ENCODE measurements at places on chromosomes 11 and 22.

DNA sequence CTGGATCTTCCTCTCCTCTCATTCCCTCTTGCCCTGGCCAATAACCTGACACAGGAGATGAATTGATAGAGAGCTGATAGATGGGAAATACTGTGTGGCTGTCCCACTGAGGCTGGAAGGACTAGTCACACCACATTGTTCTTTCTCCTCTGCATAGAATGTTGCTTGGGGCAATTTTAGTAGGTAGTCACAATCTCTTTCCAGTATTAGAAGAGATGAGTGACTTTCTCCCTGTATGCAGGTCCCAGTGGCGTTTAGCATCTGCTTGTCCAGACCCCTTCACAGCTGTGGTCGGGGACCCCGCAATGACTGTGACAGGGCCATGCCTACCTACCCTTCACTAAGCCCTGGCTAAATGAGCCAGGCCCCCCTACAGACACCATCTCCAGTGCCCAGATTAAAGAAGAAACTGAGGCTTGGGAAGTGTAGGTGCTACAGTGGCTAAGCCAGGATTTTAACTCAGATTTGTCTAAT, 24.0 kb upstream of the P2RY2 start:
- no peak for DNase-seq

DNA sequence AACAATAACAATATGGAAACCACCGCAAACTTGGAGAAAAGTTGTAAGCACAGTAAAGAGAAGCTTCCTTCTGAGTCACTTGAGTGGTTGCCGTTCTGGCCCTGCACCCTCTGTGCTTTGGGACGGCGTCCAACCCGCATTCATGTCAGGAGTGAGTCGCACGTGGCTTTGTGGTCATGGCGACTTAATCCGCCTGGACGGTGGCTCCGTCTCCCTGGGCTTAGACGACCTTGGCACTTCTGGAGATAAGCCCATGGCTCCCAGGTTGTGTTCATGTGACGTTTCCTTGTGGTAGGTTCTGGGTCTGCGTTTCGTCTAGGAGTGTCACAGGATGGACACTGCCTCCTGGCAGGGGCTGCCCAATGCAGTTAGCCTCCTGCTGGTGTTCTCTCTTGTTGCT, 40.5 kb downstream of the TPCN2 start:
- DNase-seq, result no peak

- DNase-seq, result no peak
These were observed 712.8 kb upstream of the CCDC90B start for GRCh38 chr11:83998921-83999320.

DNA sequence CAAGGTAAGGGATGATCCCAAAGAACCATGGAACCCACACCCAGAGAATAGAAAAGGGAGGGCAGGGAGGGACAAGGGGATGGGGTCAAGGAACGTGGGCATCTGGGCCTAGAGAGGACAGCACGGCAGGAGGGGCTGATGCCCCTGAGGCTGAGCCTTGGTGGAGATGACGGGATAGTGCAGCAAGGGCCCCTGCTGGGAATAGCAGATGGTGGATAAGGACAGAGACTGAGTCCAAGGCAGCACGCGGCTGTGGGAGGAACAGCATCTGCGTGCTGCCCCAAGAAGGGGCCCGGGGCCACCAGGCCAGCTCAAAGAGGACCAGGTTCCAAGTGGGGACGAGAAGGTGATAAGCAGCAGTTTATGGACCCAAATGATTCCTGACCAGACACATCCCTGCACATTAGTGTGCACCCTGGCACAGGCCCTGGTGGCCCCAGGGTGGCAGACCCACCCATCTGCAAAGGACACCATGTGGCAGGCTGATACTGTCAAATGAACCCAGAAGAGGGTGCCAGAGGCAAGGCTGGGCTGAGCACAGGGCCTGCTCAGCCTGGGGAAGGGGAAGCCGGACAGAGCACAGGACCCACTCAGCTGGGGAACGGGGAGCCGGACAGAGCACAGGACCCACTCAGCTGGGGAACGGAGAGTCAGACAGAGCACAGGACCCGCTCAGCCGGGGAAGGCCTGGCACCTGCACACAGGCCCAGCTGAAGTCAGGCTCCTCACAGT, 12.8 kb upstream of the TESMIN start:
- no peak for DNase-seq

DNA sequence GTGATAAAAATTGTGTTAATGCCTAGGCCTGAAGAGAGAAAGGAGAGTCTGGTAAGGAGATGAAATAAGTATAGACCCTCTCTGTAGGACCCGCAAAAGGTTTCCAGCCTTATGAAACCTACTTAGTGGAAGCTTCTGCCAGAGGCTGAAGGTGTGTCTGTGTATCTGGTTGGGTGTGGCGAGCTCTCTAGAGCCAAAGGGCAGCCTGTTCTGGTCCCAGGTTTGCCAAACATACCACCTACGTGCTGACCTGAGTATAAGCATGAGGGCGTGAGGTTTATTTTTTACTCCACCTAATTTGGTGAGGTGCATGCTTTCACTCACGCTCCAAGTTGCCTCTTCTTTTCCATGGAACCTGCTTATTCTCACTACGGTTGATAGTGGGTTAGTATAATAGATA, 5.6 kb downstream of the CSTPP1 start:
- DNase-seq, result no peak

GRCh38 chr11:113531083-113531482, 55.9 kb upstream of the DRD2 start:
- DNase-seq, result no peak

DNA sequence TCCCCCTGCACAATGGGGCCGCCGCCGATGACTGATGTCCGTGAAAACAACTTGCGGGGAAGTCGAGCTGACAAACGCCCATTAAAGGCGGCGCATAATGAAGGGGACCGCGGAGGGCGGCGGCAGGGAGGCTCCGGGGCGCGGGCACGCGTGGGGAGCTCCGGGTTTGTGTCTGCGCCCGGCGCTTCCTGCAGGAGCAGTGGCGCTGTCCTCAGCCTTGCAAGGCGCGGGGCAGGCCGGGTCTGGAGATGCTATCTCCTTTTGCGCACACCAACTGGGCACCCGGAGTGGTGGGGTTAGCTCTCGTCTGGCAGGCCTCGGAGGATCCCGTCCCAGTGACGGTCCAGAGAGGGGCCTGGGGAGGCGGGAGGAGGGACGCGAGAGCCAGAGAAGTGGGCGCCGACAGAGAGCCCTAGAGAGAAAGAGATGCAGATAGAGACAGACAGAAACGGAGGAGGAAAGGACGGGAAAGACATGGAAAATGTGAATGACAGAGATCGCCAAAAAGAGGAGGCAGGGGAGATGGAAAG, 390 bp upstream of the FGF3 start:
- DNase-seq, result no peak

Measured in effector CD4-positive, alpha-beta T cell (primary cell).